ENCODE measurements at places on chromosomes 2 and 18. TPM values are rescaled to one million over a fixed set of nuclear protein-coding genes. Genes with fewer than 3 reads are reported as not detected.

The REG3G gene
- total RNA-seq, result not detected

The MOCOS gene
- 0.12 TPM for total RNA-seq

The WDR75 gene
- 60.8 TPM for total RNA-seq

The IHH gene
- not detected for total RNA-seq

The KIF3C gene
- total RNA-seq, result 4.1 TPM

The SIX2 gene
- not detected for total RNA-seq

The IL36A gene
- not detected for total RNA-seq

The EVX2 gene
- total RNA-seq, result not detected

The POTEF gene
- not detected for total RNA-seq

The TSPYL6 gene
- not detected for total RNA-seq

The POTEJ gene
- not detected for total RNA-seq

The CYS1 gene
- total RNA-seq, result not detected

The GRB14 gene
- total RNA-seq, result not detected

The CHST9 gene
- not detected for total RNA-seq

The HOXD12 gene
- not detected for total RNA-seq

The NOL4 gene
- total RNA-seq, result not detected

The LOXHD1 gene
- total RNA-seq, result not detected

The CYRIA gene
- total RNA-seq, result 0.11 TPM

The TMEM37 gene
- total RNA-seq, result not detected

The CFC1B gene
- not detected for total RNA-seq
